DMS79 (cell line): ENCODE measurements at places on chromosomes 5 and 9.

DNA sequence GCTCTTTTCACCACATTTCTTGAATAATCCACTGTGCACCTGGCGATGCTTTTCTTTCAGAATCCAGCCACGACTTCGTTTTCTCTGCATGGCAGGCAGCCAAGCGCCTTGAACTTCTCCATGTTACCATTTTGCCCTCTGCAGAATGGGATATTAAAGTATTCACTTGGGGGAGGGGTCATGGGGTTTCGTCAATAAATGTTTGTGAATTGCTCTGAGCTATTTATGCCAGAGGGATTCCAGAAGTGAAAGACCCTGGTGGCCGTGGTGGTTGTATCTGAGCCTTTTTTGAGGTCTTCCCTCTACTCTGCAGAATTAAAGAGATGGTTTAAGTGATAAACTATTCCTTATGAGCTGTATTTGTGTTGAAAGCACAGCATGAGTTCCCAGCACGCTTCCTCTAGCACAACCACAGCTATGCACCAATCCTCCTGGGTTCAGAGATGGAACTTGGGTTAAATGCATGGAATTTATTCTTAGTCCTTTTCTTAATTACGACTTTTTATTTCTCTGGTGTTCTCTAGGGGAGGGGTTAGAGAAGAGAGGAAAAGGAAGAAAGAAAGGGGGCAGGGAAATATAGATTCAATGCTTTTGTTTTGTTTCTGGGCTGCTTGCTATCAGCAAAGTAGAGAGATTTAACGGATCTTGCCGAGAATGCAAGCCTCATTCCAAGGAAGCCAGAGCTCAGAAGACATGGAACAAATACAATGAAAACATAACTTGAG, 478.2 kb upstream of the TNC start:
- DNase-seq: no peak

GRCh38 chr9:123609844-123610243, 253.8 kb downstream of the CRB2 start:
- no peak for DNase-seq

DNA sequence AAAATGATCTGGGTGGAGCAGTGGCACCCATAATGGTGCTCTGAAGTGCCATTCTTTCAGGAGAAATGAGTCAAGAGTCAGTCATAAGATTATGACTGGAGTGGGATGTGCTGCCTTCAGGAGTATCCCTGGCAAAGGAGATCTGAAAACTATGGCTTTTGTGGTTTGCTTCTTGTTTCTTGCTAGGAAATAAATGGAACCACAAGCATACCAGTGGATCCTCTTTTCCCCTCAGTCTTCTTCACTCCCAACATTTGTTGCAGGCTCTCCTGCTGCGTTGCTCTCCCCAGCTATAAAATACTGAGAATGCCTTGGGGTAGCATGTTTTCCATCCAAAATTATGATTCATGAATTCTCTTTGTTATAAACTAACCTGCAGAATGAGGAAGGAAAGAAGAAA, 199.1 kb downstream of the NNT start:
- no peak for DNase-seq

- DNase-seq: no peak
Observed at GRCh38 chr5:153835891-153836515, 202.7 kb downstream of the FAM114A2 start.

GRCh38 chr9:109880276-109881169, 100.5 kb downstream of the PALM2AKAP2 start:
- no peak for DNase-seq

- DNase-seq: no peak
Observed at GRCh38 chr5:67141644-67142043, 55.0 kb downstream of the CD180 start.

DNA sequence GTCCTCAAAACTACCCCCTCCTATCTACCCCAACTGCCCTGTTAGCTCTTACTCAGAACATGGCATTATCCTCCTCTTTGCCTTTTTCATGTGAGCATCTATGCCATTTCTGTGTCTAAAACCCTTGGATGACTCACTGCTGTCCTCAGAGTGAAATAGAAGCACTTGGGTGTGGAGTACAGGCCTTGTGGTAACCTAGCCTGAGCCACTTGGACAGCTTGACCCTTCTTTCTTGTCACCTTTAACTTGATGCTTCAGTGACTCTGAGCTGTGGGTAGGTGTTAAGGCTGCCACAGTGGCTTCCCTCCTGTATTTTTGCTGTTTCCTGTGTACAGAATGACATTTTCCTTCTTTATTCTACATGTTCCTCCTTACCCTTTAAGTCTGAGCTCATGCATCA, 391.4 kb downstream of the SH3GL2 start:
- no peak for DNase-seq

- no peak for DNase-seq
Observed at GRCh38 chr5:137176126-137176525, 323.0 kb downstream of the SPOCK1 start.

GRCh38 chr9:11158676-11159075, 545.9 kb upstream of the PTPRD start:
- DNase-seq: no peak

DNA sequence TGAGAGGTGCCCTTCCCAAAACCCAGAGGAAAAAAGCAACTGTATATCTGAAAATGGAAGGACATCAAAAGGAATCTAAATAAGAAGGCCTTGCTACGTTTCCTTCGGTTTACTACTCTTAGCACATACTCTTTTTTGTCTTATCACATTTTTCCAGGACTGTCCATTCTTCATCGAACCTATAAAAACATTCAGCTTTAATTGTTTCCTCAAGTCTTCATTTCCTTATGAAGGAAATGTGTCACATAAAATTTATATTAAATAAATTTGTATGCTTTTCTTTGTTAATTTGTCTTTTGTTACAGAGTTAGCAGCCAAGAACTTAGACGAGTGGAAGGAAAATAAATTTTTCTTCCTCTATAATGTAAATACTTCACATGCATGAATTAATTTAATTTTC, 255.0 kb downstream of the BNC2 start:
- no peak for DNase-seq

DNA sequence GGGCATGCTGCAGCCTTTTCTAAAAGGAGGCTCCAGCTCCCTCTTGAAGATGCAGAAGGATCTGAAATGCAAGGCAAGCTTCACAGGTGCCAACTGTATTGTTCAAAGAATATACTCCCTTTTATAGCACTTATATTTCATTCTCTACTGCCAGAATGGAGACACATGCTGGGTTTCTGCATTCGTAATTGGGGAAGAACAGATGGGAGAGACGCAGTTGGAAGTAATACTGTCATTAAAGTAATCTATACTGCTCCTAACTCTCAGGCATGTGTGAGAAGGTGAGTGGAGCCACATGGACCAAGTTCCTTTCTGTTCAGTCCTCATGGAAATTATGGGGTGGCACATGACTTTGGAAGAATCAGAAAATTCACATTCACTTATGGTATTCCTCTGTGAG, 226.4 kb downstream of the TRIM32 start:
- no peak for DNase-seq

- no peak for DNase-seq
Observed at GRCh38 chr5:2165203-2165602, 282.5 kb upstream of the IRX4 start.

- DNase-seq: no peak
Observed at GRCh38 chr9:128651798-128652197, 4.8 kb downstream of the DYNC2I2 start.

DNA sequence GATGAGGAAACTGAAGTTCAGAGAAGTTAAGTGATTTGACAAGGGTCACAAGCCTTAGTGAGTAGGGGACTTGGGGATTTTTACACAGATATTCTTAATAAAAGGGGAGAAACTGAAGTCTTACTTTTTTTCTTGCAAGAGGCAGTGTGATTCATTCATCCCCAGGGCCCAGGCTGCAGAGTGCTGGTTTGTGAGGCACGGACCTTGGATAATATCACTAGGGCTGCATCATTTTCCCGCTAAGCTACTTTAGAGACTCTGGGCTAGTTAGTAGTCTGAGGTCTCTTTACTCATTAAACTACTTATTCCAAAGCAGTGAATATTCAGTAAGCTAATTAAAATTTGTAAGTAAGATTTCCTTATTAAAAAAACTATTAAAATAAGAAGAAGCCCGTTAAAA, 195.0 kb downstream of the PBX3 start:
- DNase-seq: no peak

DNA sequence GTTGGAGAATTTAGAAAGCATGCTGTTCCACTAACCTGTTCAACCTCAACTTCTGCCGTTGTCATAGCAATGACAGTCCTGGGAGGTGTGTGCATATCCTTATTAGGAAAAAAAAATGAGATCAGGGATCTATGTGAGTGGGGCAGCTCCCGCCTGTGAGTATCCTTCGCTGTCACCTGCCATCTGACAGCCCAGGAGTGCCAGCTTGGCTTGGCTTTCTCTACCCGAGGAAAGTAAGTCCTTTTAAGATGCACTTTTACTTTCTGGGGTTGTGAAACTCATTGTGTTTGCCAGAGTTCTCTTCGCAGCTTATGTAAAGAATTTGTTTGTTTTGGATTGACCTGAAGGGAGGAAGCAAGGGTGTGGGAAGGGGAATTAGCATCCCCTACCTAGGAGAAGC, 21.8 kb downstream of the PCDHAC2 start:
- no peak for DNase-seq

DNA sequence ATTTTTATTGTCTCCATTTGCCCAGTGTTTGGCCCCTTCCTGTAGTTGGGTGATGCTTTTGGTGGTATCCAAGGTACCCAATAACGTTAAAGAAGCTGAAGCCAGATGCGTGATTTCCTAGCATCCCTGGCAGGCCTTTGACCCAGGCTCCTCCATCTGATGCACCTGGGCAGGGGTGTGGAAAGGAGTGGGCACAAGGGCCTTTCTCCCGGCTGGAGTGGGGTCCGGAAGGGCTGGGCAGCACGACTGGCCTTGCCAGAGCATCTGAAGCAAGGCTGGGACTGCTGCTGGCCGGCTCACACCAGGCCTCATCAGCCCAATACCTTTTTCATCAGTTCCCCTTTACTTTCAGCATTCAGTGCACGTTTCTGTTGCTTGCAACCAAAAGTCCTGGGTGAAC, 220.2 kb downstream of the FANCC start:
- no peak for DNase-seq

- no peak for DNase-seq
Observed at GRCh38 chr5:74938250-74938933, 72.2 kb upstream of the FAM169A start.

DNA sequence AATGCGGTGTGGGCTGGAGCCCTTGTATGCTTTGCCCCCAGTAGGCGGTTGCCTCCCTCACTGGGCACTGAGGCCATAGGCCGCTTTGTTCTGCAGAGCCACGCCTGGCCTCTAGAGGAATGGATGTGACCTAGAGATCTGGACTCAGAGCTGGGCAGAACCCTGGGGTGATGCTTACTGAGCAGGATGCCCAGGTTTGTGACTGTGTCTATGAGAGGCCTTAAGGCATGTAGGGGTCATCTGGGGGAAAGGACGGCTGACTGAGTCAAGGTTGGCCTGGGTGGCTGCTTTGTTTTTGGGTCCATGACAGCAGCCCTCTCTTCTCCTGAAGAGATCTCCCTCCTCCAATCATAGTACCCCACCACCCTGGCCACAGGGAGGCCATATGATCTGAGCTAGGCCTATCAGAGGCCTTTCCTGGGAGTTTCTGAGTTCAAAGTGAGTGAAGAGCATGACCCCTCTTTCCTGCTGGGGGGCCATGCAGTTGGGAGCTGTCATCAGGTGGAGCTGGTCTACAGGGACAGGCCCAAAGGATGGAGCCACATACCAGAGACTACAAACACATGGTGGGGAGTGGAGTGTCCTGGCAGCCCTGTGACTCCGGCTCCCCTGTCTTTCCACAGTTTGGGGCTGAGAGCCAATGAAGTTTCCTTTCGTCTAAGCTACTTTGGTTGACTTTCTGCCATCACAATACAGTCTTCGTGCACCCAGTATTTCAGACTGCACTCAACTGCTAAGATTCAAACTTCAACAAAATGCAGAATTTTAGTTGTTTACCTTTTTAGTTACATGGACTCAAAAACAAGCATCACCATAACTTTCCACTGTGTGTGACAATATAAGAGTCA, 165.4 kb downstream of the AUH start:
- no peak for DNase-seq

DNA sequence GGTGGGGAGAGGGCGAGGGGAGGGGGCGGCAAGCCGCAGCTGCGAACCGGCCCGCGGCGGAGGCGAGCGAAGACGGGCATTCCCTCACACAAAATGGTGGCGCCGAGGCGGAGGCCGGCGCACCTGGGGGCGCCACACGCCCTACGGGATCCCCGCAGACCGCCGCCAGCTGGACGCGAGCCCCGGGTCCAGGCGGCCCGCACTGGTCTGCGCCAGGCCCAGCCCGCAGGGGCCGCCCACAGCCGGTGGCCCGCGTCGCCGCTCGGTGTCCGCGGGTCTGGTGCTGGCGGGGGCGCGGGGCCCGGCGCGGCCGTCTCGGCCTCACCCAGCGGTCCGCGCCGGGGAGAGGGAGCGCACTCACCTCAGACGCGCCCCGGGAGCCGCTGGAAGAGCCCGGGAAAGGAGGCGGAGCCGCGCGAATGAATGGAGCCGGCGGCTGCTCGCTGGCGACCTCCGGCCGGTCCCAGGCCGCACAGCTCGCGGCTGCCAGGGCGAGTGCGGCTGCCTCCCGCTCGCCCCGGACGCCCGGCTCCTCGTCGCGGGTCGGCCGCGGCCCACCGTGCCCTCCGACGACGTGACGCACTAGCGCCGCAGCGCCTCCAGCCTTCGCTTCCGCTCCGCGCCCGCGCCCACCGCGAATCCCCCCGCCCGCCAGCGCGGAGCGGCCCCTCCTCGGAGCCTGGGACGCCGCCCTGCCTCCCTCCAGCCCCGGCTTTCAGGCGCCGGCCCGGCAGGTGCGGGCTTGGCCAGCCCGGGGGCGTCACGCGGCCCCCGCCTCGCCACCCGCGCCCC, at the start of gene FAM169A:
FAM169A (minus strand) TSS at position 584 of the 792 bp plus-strand sequence. CDS start 24,711 bp downstream, outside the sequence.
- no peak for DNase-seq

DNA sequence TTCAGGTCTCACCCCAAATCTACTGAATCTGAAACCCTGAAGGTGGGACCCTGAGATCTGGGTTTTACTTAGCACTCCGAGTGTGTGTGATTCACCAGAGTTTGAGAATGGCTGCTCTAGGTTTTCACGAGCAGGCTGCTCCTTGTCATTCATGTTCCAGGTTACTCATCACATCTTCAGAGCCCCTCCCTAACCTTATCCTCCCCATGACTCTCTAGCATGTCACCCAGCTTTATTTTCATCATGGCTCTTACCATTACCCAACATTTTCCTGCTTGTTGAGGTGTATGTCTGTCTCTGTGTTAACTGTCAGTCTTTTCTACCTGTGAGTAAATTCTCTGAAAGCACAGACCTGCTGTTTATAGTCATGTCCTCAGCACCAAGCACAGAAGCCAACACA, 319.2 kb downstream of the NSG2 start:
- DNase-seq: no peak
